NCI-H1694 (cell line): ENCODE measurements at places on chromosomes 4 and X.

DNA sequence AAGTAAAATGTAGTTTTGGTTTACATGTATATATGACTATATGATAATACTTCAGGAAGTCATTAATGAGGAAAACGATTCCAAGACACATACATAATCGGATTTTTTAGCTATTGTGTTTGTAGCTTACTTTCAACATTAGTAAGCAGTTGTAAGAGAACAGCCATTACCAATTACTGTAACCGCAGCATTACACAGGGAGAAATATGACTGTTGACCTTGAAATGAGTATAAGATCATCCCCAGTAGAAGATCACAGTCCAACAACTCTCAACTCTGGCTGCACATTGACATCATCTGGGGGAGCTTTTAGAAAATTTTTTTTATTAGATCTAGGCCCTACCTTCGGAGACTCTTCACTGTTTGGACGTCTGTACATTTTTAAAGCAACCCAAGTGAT is 762.0 kb upstream of the MAGEB2 start:
- DNase-seq = no peak

DNA sequence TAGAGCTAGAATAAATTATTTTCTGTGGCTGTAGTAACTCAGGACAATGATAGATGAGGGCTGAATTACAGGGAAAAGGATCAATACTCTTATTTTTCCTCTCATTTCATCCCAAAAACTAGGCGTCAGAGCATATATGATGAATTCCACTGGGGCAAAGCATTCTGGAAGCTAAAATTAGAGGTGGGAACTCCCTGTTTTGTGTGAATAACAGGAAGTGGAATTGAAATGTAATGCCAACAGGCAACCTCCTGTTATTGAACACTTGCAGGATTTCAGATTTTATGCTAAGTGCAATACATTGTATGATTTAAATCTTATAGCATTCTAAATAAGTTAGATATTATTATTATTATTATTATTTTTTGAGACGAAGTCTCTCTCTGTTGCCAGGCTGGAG is 20.9 kb downstream of the HSD17B11 start:
- DNase-seq = no peak

DNA sequence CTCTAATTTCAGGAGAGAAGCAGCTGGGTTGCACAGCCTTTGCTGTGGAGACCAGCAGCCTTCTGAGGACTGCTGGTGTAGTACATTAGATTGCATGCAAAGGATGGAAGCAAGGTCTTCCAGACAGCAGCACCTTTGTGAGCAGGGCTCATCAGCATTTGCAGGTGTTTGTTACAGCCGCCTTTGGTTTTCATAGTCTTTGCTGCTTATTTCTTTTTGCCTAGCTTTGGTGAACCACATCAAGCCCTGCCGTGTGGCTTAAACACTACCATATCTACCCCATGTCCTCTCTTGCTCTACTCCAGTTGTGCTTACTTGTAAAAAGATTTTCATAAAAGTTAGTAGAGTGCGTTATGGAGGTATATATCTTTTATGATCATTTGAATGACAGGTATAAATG is 57.5 kb downstream of the MTM1 start:
- no peak for DNase-seq

GRCh38 chr4:120704538-120704937 is 218.0 kb downstream of the PRDM5 start:
- DNase-seq = no peak

DNA sequence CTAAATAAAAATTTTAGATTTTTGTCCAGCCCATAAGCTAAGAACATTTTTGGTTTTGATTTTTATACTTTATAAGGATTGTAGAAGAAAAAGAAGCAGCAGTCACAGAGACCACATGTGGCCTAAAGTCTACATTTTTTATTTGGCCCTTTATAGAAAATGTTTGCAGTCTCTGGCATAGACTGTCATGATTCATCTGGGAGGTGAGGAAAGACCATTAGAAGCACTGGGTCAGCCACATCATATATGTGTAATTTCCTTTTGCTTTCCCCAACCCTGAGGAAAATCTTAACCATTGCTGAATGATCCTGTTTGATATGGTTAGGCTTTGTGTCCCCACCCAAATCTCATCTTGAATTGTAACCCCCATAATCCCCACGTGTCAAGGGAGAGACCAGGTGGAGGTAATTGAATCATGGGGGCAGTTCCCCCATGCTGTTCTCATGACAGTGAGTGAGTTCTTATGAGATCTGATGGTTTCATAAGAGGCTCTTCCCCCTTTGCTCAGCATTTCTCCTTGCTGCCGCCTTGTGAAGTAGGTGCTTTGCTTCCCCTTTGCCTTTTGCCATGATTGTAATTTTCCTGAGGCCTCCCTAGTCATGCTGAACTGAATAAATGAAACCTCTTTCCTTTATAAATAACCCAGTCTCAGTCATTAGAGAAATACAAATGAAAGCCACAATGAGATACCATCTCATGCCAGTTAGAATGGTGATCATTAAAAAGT is 12.1 kb upstream of the COPS4 start:
- no peak for DNase-seq

DNA sequence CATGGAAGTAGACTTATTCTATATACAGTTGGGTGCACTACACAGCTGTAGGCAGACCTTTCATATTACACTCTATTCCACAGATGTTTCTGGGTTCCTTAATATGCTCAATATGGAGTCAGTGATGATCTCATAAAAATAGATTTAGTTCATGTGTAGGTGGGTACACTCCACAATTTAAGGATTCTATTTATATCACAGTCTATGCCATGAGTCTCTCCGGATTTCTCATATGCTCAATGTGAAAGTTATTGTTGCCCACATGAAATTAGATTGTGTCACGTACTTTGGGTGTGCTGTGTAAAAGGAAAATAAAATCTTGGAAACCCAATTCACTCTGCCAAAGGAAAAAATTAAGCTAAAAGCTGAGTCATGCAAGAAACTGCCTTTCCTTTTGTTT is 32.5 kb upstream of the TASL start:
- no peak for DNase-seq

- DNase-seq = no peak
Measured at GRCh38 chrX:108468486-108468885, 28.8 kb downstream of the COL4A5 start.
